Upper lobe of right lung (tissue), 1 donor: ENCODE measurements at places on chromosomes 2 and 18. TPM values are rescaled to one million over a fixed set of nuclear protein-coding genes. Genes with fewer than 3 reads are reported as not detected.
A peak's percentile ranks its signal among the peaks of the same experiment; 100 is the strongest.

GRCh38 chr18:59818769-59819168, 81.0 kb upstream of the PMAIP1 start:
- no peak for DNase-seq

GRCh38 chr2:15346624-15347023, 214.5 kb downstream of the NBAS start:
- no peak for DNase-seq

DNA sequence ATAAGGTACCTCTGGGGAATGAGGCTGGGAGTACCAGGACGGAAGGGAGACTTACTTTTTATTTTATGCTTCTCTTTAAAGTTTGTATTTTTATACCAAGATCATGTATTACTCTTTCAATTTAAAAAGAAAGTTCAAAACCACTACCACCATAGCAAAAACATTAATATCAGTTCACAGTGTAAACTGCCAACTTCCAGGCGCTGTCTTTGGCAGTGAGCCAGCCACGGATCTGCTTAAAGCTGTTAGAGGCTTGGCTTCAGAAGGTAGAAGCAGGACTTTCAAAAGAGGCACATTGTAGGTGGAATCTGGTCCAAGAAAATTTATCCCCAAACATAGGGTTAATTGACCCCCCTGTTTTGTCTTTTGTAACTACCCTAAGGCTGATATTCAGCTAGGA, 74.8 kb downstream of the B3GNT2 start:
- no peak for DNase-seq

DNA sequence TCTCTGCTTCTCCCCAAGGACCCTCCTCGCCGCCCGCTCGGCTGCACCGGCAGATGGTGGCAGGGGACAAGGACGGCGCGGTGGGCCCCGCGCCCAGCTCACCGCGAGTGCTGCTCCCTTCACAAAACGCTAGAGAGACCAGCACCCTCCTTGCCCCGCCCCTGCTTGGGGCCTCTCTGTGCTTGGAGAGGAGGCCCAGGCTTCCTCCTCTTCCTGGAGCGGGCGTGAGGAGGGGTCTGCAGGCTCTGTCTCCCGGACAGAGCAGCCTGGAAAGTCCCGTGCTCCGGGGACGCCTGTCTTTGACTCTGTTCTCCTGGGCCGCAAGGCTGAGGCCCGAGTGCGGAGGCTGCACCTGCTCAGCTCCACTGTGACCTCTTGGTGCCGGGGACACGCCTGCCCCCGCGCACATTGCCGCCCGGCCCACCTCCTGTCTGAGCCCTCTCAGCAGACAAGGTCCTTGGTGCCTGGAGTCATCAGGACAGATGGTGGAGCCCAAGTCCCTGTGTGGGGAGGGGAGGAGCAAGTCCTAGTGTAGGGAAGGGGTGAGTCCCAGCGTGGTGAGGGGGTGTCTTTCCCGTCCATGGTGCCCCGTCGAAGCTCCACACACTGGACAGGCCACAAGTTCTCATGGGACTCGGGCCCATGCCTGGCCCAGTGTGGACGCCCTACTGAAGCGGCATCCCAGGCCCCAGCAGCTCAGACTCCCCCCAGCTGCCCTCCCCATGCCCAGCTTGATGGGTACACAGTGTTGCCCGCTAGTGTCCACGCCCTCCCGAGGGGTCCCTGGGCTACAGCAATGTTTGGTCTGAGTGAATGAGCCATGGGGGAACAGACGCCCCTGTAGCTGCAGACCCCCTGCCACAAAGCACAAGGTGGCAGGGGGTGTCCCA, 33.8 kb downstream of the RTP5 start:
- DNase-seq, result peak; percentile 56

GRCh38 chr2:109270505-109271312, 141.7 kb downstream of the SH3RF3 start:
- DNase-seq, result peak; percentile 83

GRCh38 chr2:235146206-235146605, 194.4 kb downstream of the SH3BP4 start:
- no peak for DNase-seq

DNA sequence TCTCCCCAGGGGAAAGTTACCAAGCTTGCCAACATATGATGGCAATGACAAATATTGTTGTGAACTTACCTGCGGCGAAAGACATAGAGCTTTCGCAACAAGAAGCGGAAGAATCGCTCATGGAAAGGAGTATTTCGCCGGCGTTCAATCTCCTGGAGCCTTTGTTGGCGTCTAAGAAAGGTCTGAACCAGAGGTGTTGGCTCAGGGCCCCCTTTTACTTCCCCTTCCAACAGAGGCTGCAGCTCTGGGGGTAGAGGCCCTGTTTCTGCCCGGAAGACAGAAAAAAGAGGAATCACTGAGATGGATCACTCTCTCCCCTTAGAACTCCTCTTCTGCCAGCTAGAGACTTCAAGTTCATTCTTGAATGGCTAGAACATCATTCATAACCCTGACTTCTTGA, 10.8 kb downstream of the GGCX start:
- DNase-seq, result no peak

GRCh38 chr2:195533771-195534642, 123.0 kb upstream of the SLC39A10 start:
- DNase-seq, result peak; percentile 75

DNA sequence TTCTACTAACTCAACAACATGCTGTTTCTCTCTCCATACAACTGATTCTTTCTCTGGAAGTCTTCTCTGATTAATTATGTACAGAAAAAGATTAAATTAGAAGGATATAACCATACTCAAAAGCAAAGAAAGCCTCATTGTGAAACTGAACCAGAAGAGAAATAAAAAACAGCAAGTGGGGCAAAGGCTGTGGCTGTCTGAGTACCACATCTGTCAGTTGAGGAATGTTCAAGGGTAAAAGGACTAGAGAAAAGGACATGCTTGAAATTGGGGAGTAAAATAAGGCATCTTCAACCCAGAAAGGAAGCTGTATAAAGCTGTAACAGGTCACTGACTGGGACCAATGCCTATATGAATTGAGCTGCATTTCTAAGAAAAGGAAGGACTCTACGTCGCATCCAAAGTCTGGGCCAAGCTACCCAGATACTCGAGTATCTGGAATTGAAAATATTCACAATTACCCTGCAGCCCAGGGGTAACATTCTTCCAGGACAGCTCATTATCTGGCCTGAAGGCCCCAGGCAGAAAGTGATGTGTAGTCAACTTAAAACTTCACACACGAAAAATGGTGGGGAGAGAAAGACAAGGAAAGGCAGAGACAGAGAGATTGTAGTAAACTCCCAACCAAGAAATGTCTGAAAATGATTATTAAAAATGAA, 356.0 kb upstream of the GALNT5 start:
- DNase-seq, result no peak

- DNase-seq, result no peak
Observed at GRCh38 chr2:138433995-138434951, 67.3 kb upstream of the SPOPL start.

GRCh38 chr2:166094325-166094724, 33.5 kb downstream of the SCN1A start:
- DNase-seq, result no peak

- no peak for DNase-seq
Observed at GRCh38 chr2:52976143-52976949, 791.3 kb upstream of the CHAC2 start.

DNA sequence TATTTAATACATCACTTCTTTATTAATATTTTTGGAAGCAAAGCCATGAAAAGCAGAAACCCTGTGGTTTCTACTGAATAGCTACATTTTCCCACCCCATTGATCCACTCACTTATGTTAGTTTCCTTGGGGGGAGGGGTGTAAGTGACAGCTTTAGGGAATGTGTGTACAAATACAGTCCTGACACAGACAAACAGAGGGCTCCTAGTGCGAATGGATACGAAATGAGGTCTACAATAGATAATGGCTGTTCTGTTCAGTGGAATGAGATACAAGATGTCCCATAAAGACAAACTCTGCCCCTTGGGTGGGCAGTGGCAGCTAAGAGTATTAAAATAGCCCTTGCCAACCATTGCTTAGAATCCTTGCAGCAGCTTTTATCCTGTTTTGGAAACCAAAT, 312.9 kb downstream of the NCKAP5 start:
- no peak for DNase-seq

GRCh38 chr2:207418419-207418818, 111.3 kb upstream of the CREB1 start:
- no peak for DNase-seq

DNA sequence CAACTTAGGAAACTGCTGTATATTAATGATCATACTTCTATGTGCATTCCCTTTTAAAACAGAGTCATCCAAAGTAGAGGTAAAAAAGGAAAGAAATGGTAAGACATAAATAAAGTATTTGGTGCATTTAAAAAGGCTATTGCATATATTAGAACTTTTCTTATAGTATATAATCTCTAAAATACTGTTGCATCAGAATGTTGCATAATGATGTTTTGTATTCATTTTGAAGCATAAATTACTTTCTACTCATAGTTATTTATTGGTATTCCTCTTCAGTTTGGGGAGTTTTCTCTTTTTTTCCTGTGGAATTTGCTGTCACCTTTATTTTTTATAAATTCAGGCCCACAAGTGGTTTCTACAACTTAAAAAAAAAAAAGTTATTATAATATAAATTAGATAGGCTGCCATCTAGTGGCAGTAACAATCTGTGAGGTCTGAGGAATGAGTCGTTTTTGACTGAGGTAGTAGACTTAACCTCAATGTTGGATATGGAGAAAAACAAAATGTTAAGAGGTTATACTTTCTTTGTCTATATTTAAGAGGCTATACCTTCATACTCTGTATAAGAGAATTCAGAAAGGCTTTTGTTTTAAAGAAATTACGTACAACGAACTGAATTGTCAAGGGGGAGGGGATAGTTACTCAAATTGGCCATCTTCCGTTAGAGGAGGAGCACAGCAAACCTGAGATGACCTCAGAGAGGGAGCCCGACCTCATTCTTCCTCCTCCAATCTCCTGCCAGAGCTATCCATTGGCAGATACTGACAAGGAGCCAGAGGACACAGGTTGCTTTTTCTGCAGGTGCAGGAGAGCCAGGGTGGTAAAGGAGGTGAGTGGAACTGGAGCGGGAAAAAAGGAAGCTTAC, 23.8 kb downstream of the ANKAR start:
- DNase-seq, result no peak

- DNase-seq, result no peak
Observed at GRCh38 chr2:75241696-75242095, 42.4 kb upstream of the TACR1 start.

- no peak for DNase-seq
Observed at GRCh38 chr2:201879996-201880395, 73.7 kb downstream of the CDK15 start.

DNA sequence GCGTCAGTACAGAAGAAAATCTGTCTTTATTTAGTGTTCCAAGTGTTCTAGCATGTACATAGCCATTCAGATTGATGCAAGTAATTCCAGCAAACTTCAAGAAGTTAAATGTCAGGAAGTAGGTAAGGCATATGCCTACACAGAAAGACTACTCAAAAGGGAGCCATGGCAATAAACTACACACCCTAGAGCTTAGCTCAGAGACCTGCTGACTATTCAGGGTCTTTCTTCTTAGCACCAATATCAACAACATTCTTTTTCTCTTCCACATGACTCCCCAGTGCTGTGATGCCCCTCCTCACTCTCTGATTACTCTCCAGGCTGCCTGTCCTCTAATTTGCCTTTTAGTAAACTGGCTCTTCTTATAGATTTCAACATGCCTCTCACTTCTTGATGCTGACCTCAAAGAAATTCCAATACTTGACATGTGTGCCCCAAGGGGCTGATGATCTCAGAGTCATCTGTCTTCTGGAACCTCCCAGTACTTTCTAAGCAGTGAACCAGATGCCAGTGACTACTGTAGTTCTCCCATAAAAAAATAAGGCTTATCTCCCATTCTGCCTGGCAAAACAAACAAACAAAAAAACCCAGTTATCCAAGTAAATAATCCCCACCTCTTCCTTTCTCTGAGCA, 909.2 kb upstream of the FANCL start:
- no peak for DNase-seq

DNA sequence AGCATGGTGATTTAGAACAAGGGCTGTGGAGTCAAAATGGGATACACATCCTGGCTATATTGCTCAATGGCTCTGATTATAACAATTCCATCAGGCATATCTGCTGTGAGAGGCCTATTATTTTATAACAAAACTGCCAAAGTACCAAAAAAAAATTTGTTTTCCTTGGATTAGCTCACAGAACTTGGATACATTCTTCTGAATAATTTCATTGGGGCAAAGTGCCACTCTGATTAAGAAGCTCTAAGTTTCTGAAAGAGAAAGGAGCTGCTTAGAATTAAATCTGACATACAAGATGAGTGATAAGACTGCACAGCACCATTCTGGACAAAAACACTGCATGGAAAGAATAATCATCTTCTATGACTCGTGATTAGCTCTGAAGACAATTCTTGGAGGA, 85.7 kb downstream of the SMC6 start:
- no peak for DNase-seq

GRCh38 chr2:137178951-137179377, 413.6 kb downstream of the THSD7B start:
- DNase-seq, result no peak

- DNase-seq, result no peak
Observed at GRCh38 chr2:111523009-111523408, 361.0 kb downstream of the ANAPC1 start.

GRCh38 chr2:218022131-218022850, 19.5 kb upstream of the TNS1 start:
- DNase-seq, result peak; percentile 46

- DNase-seq, result no peak
Observed at GRCh38 chr18:38450876-38451275, 885.3 kb upstream of the CELF4 start.

DNA sequence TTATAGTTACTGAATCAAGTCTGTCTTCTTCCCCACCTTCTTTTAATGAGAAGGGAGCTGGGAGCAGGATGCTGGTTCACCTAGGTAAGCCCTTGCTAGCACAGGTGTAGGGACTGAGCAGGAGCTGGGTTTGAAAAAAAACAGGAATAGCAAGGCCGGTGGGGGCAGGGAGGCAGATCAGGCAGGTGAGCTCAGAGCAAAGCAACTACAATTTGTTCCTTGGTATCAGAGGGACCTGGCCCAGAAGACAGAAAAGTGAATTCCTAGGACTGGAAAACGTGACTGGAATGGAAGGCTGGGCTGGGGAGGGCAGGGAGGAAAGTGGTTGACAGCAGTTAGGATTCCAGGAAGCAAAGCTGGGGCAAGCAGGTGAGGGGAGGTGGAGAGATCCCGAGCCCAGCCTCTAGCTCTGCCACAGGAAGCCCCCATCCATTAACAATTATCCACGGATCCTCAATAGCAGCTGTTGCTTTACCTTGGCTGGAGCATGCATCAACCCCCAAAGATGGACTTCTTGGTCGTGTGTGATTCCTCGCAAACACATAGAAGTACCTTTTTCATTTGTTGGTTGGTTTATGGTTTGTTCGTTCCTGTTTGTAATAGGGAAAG, 118.4 kb downstream of the LNPK start:
- no peak for DNase-seq

GRCh38 chr2:9809064-9809356, 34.3 kb upstream of the TAF1B start:
- no peak for DNase-seq

- DNase-seq, result peak; percentile 11
Observed at GRCh38 chr2:86300496-86300895, 36.9 kb downstream of the REEP1 start.

GRCh38 chr2:51145761-51146160, 113.8 kb upstream of the NRXN1 start:
- no peak for DNase-seq

- no peak for DNase-seq
Observed at GRCh38 chr18:29123706-29124530, 947.0 kb upstream of the CDH2 start.

MC4R gene
- total RNA-seq, result not detected

UGT1A8 gene
- not detected for total RNA-seq

LCT gene
- not detected for total RNA-seq

MAP3K19 gene
- total RNA-seq, result not detected

HOXD12 gene
- total RNA-seq, result not detected
